H7 (cell line): ENCODE measurements at places on chromosomes 5 and 9.

DNA sequence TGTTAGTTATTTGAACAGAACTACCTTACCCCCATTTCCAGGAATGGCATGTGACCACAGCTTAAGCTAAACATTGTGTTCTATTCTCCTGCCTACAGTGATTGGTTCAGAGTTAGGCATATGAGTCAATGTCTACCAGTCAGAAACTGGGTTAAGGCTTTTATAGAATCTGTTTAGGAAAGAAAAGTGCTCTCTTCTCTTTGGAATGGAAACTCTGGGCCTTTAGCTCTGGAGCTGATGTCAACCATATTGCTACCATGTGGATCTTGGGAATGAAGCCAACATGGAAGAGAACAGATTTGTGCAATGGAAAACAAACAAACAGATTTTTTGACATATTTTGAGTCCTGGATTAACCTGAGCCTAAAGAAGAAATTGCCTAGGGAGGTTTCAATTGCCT, 488.9 kb upstream of the TNC start:
- no peak for DNase-seq

- no peak for DNase-seq
Observed at GRCh38 chr5:124825250-124825982, 79.0 kb upstream of the ZNF608 start.

- DNase-seq: no peak
Observed at GRCh38 chr5:139878093-139878492, 82.5 kb downstream of the PSD2 start.

DNA sequence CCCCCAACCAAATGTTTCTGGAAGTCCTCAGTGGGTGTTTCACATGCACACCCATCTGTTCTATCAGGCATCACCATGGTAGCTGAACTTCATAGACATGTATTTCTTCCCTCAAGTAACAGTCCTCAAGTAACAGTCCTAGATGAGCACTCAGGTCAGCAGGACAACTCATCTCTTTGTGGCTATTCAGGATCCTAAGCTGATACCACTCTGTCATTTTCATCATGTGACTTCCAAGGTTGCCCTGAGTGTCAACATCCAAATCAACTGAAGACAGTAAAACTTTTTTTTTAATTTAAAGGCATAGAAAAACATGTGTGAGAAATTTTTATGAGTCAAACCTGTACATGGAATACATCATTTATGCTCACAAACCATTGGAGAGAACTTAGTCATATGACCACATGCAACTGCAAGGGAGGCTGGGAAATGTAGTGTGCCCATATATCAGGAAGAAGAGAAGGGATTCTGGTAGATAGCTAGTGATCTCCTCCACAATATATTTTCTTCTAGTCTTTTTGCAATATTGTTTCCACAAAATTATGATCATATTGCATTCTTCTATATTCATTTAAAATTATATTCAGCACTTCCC, 64.2 kb upstream of the FST start:
- DNase-seq: no peak
